Large intestine (tissue), 12 donors: ENCODE measurements at places on chromosomes 3 and 15. TPM values are rescaled to one million over a fixed set of nuclear protein-coding genes. Genes with fewer than 3 reads are reported as not detected.

The AHSG gene
- 1.8 TPM for polyA plus RNA-seq

DNA sequence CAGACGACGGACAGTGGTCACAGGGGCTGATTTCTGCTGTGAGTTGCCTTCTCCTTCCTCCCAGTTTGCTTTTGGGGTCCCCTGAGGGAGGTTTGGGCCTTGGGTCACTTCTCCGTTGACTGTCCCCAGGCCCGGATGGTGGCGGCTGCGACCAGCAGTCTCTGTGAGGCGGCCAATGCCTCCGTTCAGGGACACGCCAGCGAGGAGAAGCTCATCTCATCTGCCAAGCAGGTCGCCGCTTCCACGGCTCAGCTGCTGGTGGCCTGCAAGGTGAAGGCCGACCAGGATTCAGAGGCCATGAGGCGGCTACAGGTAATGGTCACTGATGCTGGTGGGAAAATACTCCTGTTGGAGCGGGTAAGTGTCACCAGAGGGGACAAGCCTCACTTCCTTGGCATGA, 206.8 kb upstream of the TPM1 start:
- peaks cover 14% of the 10 kb centered on the region for H3K4me1 ChIP-seq
- no peak overlapping the region for H3K27ac ChIP-seq
- no peaks in the 10 kb centered on the region for H3K27me3 ChIP-seq

DNA sequence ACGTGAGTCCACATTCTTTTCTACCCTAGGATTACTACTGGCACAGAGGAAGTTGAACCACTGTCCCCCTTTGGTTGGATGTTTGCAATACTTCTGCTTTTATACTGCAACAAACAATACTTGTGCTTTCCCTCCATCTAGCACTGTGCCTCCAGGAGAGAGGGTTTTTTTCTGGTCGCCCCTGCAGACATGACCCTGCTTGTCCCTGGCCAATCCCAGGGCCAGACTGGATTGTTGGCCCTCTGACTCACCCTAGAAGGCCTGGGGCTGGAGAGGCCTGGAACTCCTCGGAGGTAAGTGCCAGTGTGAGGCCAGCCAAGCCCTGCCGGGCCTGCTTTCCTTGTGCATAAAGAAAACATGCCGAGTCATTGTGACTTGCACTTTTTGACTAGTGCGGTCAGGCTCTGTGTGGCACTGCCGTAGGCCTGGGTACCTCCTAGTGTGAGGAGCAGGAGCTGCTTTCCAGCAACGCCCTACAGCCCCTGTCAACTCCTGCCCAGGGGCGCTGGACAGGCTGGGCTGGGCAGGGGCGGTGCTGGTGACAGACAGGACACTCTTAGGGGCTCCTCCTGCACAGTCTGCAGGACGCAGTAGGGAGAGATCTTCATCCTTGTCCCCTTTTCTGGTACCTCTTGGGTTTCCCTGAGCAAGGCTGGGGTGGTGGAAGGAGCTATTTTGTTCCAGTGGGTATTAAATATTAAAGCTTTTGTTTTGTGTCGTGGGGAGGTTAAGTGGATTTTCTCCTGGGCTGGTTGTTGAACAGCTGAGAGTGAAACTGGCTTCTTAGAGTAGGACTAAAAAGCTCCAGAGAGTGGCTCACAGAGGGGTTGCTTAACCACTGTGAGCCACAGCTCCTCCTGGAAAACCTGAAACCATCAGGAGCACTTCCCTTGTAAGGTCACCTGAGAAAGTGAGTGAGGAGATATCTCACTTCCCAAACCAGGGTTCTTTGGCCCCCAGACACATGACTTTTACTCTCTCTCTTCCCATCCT, 14.4 kb upstream of the TKT start:
- no peak overlapping the region for H3K27ac ChIP-seq
- peaks cover 8% of the 10 kb centered on the region for H3K4me1 ChIP-seq
- DNase-seq: peak; percentile 81
- H3K36me3 ChIP-seq: no peaks in the 10 kb centered on the region

The THPO gene
- polyA plus RNA-seq: 1.9 TPM
